ENCODE measurements at places on chromosomes 3 and 15.

GRCh38 chr3:78112291-78113010, 1072.6 kb downstream of the ROBO2 start:
- DNase-seq: no peak

DNA sequence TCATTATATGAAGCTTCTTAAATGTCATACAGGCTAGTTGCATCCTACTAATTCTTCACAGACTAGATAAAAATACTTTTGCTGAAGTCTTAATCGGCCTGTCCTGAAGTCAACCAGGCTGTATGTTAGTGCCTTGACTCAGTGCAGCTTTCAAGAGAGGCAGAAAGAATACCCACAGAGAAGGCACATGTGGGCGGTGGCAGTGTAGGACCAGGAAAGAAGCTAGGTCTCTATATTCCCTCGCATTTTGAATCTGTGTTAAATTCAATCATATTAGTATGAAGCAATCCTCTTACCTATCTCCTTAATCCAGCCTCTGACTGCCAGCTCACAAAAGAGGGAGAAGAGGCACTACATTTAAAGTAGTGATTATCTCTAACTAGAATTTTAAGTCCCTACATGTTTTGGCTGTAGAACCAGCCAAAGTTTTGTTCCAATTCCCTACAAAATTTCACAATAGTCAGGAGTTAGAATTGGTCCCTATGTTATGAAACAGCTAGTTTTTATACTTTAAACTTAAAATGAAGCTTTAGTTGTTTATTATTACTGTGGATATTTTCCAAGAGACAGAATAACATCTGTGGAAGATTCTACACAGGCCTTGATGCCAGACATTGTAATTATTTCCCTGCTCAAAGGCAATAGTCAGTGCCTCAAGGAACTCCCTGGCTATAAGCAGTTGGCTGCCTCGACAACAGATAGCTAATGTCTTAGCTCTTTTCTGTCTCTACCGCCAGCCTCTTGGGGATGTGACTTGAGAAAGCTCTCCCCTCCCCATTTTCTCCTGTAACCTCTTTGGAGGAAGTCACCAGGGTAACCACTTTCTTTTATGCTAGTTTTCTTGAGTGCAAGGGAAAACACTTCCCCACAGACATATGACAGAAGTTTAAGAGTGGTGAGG, 31.9 kb downstream of the CRTC3 start:
- no peak for DNase-seq

DNA sequence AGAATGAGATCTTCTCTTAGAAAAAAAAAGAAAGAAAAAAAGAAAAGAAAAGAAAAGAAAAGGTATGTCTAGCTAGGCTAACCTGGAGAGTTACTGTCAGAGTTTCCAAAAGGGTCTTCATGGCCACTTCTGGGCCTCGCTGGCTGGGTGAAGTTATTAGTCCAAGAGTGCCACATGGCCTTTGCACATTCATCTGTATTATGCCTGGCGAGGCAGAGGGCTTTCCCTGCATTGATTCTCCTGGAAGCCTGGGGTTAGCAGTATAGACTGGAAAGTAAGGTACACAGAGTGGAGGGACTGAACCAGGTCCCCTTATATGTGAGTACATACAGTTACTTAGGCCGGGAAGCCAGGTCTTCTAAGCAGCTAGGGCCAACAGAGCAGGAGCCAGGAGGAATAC, 54.8 kb upstream of the CGNL1 start:
- DNase-seq: no peak

DNA sequence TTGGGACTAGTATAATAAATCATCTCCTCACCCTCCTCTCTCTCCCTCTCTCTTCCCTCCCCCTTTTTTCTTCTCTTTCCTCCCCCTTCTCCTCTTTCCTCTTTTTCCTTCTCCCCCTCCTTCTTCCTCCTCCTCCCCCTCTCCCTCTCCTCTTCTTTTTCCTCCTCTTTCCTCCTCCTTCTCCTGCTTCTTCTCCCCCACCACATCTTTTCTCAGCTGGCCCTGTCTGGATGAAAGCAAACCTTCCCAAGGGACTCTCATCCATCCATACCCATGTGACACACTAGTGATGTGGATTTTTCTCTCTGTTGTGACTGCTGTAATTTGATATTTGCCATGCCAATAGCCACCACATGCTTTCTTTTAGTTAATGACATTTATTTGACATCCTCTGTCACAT, 127.2 kb downstream of the EBLN2 start:
- no peak for DNase-seq

DNA sequence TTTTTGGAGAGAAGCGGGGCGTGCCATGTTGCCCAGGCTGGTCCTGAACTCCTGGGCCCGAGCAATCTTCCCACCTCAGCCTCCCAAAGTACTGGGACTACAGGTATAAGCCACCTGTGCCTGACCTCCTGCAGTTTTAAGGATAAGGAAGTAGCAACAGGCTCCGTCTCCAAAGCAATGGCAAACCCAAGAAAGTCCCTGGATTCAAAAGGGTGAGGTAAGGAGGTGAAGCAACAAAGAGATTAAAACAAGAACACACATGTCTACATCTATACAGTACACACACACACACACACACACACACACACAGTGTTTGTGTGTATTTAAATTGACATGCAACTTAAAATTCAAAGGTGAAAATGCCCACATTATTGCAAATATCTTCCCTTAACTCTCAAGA, 58.9 kb downstream of the ABCC5 start:
- no peak for DNase-seq
